ENCODE measurements at places on chromosomes 7 and 10.

- no peak for DNase-seq
These were observed 43.9 kb downstream of the C10orf120 start for GRCh38 chr10:122655524-122656307.

- no peak for DNase-seq
These were observed 60.8 kb upstream of the NPTX2 start for GRCh38 chr7:98556288-98556687.

DNA sequence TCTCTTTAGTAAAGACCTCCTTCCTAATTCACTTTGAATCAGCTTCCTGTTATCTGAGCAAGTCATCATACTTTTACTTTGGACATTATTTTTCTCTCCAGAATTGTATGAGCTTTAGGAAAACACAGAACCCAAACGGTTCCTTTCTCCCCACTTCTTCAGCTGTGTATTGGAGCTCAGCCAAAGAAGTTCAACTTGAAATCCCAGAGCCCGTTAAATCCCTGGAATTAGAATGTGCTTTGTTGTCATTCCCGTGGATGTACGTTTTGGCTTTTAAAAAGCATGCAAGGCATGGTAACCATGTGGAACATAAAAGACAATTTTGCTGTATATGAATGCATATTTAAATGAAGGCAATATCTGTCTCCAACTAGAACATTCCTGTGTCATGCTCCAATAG is 46.6 kb downstream of the AGMO start:
- DNase-seq, result no peak

DNA sequence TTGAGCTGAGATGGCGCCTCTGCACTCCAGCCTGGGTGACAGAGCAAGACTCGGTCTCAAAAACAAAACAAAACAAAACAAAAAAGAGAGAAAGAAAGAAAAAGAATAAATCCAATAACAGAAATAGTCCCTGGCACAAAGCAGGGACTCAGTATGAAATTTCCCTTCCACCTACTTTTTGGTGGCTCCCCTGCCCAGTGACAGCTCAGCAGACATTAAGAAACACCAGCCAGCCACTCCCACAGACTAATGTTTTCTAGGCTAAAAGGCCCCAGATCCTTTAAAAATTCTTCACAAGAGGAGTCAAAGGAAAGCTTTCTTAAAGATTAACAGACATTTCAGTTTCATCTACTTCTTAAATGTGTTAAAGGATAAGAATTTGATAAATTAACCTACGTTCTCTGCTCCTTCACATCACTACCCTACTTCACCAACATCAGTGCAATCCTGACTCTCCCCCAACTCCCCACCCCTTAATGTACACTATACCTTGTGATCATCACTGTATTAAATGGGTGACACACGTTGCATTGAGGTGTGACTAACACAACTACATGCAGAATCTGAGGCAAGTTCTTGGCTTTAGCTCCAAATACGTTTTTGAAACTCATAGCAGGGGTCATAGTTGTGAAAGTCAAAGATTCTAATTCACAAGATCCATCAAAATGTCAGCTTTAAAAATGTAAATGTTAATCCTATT is 114.5 kb upstream of the CAV2 start:
- DNase-seq, result no peak

GRCh38 chr10:10313149-10313835 is 704.4 kb upstream of the CELF2 start:
- DNase-seq, result no peak

GRCh38 chr10:1180836-1181235 is 124.7 kb downstream of the WDR37 start:
- no peak for DNase-seq

- no peak for DNase-seq
These were observed 49.1 kb upstream of the MSMB start for GRCh38 chr10:46094931-46095750.

- DNase-seq, result no peak
These were observed 15.8 kb downstream of the MINDY3 start for GRCh38 chr10:15844517-15844916.

GRCh38 chr10:34280599-34281374 is 534.3 kb downstream of the PARD3 start:
- DNase-seq, result no peak

DNA sequence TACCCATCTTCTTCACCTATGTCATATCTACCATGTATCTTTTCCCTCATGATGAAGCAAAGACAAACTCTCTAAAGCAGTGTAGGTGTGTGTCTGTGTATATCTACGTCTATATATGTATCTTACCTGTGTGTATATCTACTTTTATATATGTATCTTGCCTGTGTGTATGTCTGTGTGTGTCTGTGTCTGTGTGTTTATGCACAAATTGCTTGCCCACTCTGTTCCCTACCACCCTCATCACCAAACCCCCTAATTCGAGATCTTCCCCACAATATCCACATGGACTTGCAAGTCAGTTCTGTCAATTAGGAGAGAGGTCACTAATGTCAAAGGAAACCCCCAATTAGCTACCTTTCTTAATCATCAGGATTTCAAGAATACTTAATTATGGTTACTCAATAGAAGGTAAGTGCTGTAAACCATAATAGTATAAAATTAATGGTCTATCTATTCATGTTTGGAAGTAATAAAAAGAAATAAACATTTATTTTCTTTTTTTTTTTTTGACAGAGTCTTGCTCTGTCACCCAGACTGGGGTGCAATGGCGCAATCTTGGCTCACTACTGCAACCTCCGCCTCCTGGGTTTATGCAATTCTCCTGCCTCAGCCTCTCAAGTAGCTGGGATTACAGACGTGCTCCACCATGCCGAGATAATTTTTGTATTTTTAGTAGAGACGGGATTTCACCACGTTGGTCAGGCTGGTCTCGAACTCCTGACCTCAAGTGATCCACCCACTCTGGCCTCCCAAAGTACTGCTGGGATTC is 43.6 kb downstream of the ANKRD61 start:
- DNase-seq, result no peak

DNA sequence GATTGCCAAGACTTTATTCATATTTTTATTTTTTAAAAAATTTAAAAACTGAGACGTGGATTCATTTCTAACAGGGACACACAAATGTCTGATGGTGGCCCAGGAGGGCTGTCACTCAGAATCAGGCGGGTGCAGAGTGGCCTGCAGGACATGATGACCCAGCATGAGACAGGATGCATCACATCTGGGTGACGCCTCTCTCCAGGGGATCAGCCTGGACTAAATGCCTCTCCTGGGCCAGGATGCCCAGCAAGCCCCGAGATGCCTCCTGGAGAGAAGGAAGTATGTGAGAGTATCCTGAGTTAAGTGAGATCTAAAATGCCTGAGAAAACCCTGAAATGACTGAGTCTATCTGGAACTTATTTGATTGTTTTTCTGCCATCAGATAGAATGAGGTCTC is 16.9 kb upstream of the MTURN start:
- no peak for DNase-seq

GRCh38 chr10:84583501-84583900 is 255.1 kb downstream of the CCSER2 start:
- no peak for DNase-seq

- DNase-seq, result no peak
These were observed 767.4 kb upstream of the GHITM start for GRCh38 chr10:83371696-83372490.

DNA sequence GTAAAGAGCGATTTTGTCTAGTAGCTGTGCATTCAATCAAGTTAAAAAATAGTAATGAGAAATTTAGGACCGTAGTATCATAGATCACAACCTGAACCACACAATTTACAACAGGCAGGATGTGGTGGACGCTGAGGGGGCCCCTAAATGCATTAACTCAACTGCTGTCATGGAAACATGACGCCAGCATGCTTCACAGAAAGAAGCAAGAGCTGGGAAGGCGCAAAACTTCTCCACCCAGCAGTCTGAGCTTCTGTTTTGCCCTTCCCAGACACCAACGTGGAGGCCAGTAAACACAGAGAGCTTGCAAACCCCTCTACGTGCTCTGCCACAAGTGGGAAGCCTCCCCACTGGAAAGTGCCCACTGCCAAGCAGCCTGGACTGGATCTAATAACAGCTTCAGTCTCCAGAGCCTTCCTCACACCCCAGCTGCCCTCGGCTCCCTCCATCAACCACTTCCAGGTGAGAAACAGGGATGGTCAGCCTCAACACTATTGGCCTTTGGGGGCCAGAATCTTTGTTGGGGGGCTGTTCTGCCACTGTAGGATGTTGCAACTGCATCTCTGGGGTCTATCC is 151.8 kb downstream of the SFMBT2 start:
- peak; percentile 50 for DNase-seq

DNA sequence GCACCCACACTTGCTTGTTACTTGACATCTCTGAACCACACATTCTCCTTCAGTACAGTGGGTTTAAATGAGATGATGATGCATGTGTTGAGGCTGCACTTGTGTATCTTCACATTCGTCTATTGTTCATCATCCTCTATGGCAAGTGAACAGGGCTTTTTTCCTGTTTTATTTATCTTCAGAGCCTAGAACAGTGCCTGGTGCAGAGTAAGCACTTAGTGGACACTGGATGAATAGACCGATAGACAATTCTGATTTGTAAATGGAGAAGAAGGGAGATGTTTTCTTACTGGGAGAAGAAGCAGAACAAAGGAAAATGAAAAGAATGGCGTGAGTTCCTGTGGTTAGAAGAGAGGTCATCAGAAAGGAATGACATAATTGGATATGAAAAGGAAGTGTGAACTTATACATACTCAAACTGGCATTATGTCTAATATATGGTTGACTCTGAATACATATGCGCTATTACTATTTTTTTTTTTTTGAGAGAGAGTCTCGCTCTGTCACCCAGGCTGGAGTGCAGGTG is 99.7 kb downstream of the AVL9 start:
- no peak for DNase-seq

- DNase-seq, result no peak
These were observed 16.3 kb downstream of the MTPN start for GRCh38 chr7:135960709-135961451.

GRCh38 chr7:125033506-125033905 is 103.9 kb upstream of the POT1 start:
- no peak for DNase-seq

DNA sequence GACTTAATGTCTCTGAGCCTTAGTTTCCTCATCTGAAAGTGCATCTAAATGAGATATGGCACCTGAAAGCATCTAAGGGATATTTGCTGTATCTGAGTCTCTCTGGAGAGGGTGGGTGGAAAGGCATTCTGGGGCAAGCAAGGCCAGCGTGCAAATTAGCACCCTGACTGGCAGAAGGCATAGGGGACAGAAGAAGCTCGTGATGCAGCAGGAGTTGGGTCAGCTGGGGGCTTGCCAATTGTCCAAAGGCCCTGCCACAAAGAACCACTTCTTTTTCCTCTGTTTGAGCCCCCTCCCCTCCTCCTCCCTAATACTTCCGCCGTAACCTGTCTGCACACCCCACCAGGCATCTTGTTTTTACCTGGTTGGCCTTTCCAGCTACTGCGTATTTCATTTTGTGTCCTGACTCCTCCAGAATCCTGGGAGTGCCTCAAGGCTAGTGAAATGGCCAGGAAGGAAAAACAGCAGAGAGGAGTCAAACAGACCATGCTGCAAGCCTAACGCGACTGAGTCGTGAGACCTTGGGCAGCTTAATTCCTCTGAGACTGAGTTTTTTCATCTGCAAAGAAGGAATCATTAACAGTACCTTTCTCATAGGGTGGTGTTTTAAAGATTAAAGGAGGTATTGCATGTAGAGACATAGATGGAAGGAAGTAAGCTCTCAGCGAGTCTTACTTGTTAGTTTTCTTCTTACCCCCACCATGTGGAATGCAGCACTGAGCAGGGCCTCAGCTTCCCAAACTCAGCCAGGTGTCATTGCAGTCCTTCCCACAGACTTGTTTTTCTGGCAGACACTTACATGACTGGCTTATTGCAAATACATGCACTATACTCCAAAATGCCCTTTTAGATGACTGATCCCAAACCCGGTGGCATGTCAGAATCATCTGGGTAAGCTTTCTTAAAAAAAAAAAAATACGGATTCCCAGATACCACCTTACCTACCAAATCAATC is 49.1 kb upstream of the MXI1 start:
- DNase-seq, result no peak

GRCh38 chr10:15333909-15334649 is 37.0 kb downstream of the FAM171A1 start:
- no peak for DNase-seq

GRCh38 chr10:88386204-88386788 is 196.8 kb downstream of the RNLS start:
- DNase-seq, result no peak

- DNase-seq, result no peak
These were observed 12.1 kb downstream of the GALNTL5 start for GRCh38 chr7:151968357-151968756.

GRCh38 chr7:115827305-115828045 is 203.1 kb downstream of the TFEC start:
- DNase-seq, result no peak

DNA sequence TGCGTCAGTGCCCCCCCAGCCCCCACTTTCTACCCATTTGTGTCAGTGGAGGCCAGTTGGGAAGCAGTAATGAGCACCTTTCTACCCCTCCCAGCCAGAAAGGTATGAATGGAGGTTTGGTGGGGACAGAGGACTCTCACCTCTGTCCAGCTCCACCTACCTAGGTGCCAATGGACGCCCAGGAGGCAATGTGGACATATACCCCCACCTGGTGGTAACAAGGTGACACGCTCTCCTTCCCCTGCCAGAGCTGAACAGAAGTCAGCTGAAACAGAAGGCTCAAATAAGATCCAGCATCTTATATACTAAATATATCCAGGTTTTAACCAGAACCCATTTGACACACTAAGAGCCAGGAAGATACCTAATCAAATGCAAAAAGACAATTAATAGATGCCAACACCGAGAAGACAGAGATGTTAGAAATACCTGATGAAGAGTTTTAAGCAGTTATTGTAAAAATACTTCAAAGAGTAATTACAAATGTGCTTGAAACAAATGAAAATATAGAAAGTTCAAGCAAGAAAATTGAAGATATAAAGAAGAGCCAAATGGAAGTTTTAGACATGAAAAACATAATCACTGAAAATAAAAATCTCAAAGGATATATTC is 18.4 kb upstream of the SORCS3 start:
- no peak for DNase-seq

GRCh38 chr7:95545007-95545615 is 51.2 kb downstream of the PDK4 start:
- DNase-seq, result no peak

DNA sequence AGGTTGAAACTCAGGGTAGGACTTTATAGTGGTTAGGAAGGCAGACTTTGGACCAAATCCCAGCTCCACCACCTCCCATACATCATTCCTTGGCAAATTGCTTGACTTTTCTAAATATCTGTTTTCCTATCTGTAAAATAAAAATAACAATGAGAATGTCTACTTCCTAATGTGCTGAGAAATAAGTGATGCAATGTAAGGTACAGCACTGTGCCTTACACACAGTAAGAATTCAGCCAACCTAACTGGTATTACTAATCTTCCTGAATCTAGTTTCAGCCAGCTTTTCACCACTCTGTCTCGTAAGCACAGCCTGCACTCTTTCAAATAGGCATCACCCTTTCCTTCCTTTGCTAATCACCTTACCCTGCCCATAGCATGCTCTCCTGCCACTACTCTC is 9.7 kb downstream of the PRLHR start:
- no peak for DNase-seq

Measured in activated CD8-positive, alpha-beta memory T cell treated with anti-CD3 and anti-CD28 coated beads for 4 hours (primary cell).